CD14-positive monocyte (primary cell): ENCODE measurements at places on chromosomes 13 and 19. TPM values are rescaled to one million over a fixed set of nuclear protein-coding genes. Genes with fewer than 3 reads are reported as not detected.

- DNase-seq, result peak; percentile 22
These were observed 15.7 kb downstream of the CIC start for GRCh38 chr19:42284591-42285341.

DNA sequence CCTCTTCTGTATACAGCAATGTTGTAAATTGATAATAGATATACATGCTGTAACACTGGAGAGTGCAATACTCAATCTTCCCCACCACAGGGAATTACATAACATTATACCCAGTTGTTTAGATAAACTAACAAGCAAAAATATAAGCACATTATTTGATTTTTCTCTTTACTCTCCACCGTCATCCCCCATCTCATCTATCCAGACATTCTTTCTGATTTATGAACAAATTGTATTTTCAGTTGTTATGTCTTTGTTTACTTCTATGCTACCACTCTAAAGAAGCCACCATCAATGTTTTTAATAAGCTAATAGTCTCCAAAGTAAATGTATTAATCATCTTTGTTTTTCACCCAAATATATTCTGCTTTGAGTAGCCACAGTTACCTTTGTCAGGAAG lies 490.7 kb upstream of the GPC6 start:
- DNase-seq, result no peak

- DNase-seq, result peak; percentile 16
These were observed 1.2 kb downstream of the RAB11B start for GRCh38 chr19:8391198-8392016.

DNA sequence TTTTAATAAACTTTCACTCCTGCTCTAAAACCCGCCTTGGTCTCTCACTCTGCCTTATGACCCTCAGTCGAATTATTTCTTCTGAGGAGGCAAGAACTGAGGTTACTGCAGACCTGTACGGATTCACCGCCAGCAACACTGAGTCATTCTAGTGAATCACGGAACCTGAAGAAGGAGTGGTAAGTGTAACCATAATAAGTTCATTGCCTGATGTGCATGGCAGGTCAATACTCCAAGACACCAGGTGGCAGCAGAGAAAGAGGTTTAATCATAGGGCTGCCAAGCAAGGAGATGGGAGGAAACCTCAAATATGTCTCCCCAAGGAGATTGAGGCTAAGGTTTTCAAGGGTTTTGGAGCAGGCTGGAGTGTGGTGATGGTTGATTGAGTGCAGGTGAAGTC lies 204.3 kb upstream of the IPO5 start:
- DNase-seq, result no peak

GRCh38 chr19:39381910-39382611 lies 8.8 kb downstream of the PAF1 start:
- DNase-seq, result no peak

- DNase-seq, result peak; percentile 22
These were observed 185.4 kb upstream of the SERP2 start for GRCh38 chr13:44188257-44188656.

DNA sequence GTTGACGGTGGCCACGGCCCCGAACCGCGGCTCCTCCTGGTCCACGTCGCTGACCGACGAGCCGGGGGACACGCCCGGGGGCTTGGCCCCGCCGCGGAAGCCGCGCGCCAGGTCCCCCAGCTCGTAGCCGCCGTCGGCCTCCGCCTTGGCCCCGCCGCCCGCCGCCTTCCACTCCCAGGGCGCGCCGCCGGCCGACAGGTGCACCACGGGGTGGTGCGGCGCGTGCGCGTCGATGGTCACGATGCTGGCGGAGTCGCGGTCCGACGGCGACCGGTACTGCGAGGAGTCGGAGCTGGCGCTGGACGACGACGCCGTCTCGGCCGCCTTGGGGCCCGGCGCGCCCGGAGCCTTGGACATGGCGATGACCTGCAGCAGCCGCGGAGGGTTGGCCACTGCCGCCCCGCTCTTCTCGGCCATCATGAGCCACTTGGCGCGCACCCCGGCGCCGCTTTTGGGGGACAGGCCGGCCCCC lies 9.0 kb downstream of the PLPPR3 start:
- no peak for DNase-seq

DNA sequence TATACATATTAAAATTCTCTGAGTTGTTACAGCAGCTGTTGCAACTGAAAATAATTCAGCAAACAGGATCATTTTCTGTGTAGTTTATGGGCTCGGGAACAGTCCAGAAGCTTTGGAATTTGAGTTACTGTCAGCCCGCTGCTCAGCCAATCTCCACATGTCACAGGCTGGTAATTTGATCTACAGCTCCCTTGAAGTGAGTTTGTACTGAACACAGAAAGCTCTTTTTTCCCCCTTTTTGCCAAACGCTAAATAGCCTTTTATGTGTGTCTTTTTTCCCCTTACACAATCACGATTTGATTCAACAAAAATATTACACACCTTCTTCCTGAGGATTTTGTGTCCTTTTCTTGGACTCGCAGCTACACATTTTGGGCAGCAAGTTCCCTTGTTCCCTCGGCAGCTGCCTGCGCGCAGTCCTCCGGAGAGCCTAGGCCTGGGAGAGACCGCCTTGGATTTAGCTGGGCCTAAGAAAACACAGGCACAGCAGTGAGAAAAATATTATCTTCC lies 371.4 kb downstream of the KCNRG start:
- no peak for DNase-seq

DNA sequence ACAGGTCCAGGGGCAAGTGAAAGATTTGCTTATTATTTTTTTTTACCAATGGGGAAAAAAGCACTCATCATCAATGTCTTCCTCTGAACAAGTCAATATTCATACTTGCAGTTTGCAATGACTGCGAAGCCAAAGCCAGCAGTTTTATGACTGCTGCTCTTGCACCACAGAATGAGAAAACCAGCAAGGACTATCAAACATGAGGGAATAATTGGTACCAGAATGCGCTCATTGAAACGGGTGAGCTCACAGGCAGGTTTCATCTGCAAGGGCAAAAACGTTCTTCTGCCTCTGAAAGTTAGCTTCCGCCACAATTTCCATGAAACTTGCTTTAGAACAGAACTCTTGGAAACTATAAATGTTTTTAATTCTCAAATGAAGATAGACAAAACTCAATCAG lies 5.5 kb downstream of the DLEU7 start:
- no peak for DNase-seq

DNA sequence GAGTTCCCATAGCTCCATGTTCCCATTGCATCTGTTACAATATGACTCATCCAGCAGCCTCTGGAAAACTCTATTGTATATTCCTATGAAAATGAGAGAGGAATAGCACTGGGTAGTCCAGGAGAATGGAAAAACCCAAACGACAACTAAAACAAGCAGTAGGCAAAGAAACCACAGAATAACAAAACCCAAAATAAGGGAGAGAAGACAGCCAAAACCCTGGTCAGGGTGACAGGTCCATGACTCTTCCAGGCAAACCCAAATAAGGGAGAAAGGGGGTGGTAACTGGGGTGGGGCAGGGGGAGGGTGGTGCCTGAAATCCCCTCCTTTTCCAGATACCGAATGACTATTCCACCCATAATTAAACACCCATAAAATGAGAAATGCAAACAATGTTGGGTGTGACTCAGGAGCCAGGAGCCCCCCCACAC lies 4.0 kb upstream of the ZNF8 start:
- DNase-seq, result no peak

DNA sequence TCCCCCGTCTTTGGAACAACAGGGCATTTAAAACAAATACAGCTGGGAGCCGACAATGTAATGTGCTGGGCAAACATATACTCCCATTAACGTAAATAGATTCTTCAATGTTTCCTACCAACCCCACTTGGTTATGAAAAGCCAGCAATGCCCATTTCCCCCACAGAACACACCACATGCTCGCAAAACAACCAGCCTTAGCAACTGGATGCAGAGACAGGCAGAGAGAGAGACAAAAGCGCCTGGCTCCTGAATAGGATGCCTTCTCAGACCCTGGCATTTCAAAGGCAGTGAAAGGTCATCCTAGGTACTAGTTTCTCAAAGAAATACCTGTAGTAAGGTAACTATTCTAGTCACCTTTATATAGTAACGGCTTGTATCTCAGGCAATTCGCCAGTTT lies 462.9 kb downstream of the ITGBL1 start:
- no peak for DNase-seq

- no peak for DNase-seq
These were observed 9.5 kb downstream of the NECTIN2 start for GRCh38 chr19:44855606-44856005.

DNA sequence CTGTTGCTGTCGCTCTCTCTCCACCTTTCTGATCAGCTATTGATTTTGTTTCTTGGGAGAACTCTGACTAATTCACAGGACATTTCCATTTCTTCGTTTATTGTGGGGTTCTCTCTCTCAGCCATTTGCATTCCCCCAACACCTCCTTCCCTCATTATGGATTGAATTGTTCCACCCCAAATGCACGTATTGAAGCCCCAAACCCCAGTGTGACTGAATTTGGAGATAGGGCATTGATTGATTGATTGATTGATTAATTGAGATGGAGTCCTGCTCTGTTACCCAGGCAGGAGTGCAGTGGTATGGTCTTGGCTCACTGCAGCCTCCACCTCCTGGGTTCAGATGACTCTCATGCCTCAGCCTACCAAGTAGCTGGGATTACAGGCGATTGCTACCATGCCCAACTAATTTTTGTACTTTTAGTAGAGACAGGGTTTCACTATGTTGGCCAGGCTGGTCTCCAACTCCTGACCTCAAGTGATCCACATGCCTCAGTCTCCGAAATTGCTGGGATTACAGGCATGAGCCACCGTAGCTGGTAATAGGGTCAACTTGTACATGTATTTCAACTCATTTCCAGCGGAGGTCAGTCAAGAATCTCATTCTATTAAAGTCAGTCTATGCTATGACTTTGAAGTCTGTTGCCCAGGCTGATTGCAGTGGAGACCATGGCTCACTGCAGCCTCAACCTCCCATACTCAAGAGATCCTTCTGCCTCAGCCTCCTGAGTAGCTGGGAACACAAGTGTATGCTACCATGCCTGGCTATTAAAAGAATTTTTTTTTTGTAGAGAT lies 13.6 kb downstream of the NFILZ start:
- DNase-seq, result no peak

DNA sequence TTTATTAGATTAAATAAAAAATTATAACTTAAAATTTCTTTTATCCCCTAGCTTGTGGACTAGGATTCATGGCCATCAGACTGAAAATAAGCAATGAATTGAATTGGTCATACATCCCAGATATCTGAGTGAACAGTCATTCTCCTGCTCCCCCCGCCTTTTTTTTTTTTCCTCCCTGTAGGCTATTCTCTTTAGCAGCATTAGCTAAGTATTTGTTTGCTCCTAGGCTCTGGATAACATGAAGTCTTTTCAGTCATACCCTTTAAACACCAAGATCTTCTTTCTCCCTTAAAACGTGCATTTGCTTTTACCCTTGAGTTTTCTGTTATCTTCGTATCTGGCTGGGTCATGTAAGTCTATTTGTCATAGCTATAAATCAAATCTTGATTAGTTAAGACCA lies 866.7 kb upstream of the SPRY2 start:
- no peak for DNase-seq

DNA sequence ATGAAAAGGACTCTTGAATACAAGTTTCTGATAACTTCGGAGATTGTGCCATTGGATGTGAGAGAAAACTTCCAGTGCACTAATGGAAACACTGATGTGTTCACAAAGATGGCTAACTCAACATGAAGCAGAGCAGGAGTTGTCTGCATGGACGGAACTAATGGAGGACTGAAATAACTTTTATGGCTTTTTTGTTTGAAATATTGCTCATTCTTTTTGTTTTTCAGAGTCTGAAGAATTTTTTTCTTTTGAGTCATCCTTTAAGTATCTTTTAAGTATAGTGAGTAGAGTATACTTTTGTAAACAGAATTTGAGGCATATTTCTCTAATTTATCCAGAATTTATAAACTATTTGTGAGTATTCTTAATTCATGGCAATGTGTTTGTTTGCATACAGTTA lies 25.7 kb downstream of the CRYL1 start:
- no peak for DNase-seq

- no peak for DNase-seq
These were observed 7.3 kb upstream of the GADD45B start for GRCh38 chr19:2468596-2468995.

DNA sequence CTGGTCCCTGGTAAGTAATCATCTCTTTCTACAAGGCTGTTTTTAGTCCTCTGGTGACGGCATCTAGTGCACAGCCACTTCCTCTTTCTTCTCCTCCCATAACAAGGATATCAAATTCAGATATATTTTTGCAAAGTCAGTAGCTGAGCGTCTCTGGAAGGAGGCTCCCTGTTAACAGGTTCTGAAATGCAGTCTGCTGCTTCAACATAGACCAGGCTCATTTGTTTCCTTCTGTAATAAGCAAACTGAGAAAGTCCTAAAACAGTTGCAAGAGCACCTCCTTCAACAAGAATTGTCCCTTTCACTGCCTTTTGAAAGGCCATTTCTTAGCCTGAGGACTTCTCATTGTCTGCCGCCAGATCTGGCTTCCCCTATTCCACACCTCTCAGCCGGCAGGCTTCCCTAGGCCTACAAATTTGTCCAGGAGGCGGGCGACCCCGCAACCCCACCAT lies 7.4 kb upstream of the ZSCAN5A start:
- peak; percentile 74 for DNase-seq

- DNase-seq, result no peak
These were observed 2.2 kb downstream of the ARHGEF7 start for GRCh38 chr13:111117289-111117688.

GRCh38 chr19:46492841-46493235 lies 2.8 kb downstream of the PNMA8B start:
- no peak for DNase-seq

- no peak for DNase-seq
These were observed 1447.5 kb downstream of the EFNB2 start for GRCh38 chr13:105087945-105088344.

GRCh38 chr19:15635016-15635805 lies 5.5 kb upstream of the CYP4F3 start:
- DNase-seq, result no peak

DNA sequence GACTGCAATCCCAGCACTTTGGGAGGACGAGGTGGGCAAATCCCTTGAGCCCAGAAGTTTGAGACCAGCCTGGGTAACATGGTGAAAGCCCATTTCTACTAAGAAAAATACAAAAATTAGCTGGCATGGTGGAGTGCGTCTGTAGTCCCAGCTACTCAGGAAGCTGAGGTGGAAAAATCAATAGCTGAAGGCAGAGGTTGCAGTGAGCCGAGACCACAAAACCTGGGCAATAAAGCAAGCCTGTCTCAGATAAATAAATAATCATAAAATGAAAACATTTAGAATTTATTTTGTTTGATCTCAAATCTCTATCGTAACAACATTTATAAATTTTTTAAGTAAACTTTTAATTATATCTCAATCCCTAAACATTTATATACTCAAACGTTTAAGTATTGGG lies 36.6 kb downstream of the USP12 start:
- no peak for DNase-seq

The CYP2S1 gene
- polyA plus RNA-seq, result 8.9 TPM in 2 replicates

The SYT3 gene
- not detected for polyA plus RNA-seq

The CCL25 gene
- not detected for polyA plus RNA-seq

The IFNL4 gene
- not detected in 2 replicates for polyA plus RNA-seq

The PSG2 gene
- polyA plus RNA-seq, result not detected

The ATXN8OS gene
- polyA plus RNA-seq, result not detected

The CYP2A7 gene
- polyA plus RNA-seq, result not detected

The HNRNPUL1 gene
- 22.6 TPM for polyA plus RNA-seq

The FFAR3 gene
- 1.2 TPM for polyA plus RNA-seq

The APOC4 gene
- polyA plus RNA-seq, result not detected

The MEIOSIN gene
- not detected for polyA plus RNA-seq

The SELENOV gene
- polyA plus RNA-seq, result not detected
